Naive B cell (primary cell): ENCODE measurements at places on chromosomes 7 and 10. TPM values are rescaled to one million over a fixed set of nuclear protein-coding genes. Genes with fewer than 3 reads are reported as not detected.

- no peak for DNase-seq
Observed at GRCh38 chr10:21047511-21047910, 150.4 kb upstream of the NEBL start.

DNA sequence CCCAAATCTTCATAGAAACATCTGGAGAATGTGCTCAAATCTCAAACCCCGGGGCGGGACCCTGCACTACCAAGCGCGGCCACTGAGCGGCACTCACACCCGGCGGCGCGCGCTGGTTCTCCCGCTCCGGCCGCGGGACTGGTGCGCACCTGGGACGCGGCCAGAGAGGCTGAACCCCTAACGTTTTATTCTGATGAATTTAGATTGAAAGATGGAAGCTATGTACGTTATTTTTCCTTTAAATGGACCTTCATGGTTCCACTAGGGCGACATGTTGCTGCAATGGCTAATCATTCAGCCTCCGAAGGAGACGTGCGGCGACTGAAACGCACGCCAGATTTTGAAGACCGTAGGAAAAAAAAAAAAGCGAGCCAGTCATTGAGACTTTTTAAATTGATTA lies 107.0 kb upstream of the INSIG1 start:
- DNase-seq = peak; percentile 52

DNA sequence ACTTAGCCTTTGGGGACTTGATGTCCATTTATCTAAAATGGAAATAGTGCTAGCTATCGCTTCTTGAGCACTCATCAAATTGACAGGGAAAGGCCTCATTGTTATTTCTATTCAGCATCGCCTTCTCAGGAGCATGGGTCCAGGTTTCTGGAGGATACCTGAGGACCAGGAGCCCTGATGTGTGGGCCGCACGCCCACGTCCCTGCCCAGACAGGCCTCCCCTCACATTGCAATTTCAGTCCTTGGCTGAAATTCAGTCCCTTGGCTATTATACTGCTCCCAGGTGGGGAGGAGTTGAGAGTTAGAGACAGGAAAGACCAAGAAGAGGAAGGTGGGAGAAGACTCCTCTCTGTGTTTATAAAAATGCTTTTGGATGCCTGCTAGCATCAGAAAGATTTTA lies 38.9 kb downstream of the GPRIN2 start:
- DNase-seq = no peak

- DNase-seq = no peak
Observed at GRCh38 chr10:14240253-14241189, 90.2 kb downstream of the FRMD4A start.

DNA sequence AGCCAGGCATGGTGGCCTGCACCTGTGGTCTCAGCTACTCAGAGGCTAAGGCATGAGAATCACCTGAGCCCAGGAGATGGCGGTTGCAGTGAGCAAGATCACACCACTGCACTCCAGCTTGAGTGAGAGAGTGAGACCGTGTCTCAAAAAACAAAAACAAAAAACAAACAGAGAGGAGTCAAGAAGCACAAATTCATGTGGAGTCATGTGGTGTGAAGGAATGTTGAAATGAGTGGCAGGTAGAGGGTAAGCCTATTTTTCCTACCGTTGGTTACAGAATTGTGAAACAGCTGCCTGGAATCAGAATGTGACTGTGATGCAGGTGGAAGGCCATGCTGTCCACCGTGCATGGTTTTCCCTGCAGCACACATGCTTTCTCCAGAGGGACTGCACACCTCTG lies 23.7 kb upstream of the NUB1 start:
- no peak for DNase-seq

DNA sequence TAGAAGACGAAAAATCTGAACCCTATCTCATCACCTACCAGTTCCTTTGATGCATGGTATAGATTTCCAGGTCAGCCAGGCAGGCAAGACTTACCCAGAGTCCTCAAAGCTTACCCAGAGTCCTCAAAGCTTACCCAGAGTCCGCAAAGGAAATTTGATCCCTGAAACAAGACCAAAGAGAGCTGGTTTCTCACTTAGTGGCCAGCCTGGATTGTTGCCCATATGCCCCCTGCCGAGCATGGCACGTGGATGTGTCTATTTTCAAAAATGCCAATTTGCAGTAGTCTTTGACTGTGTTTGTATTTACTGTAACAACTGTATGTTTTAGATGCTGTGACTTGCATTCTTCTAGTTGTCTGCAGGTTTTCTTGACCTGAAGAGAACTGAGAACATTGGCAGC lies 120.2 kb upstream of the STARD3NL start:
- DNase-seq = no peak

DNA sequence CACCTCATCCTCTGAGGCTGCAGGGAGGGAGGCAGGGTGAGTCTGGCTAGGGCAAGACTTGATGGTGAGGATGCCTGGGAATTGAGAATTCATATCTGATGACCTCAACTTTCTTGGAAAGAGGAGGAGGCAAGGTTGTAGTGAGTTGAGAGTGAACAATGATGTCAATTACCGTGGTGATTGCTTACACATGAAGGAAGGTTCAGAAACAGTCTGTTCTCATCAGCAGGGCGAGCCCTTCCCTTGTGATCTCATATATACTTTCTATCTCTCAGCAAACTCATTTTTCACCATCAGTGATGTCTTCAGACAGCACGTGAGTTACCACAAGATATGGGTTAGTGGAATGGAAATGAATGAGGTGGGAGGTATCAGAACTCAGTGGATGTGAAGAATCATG lies 20.1 kb upstream of the COL13A1 start:
- no peak for DNase-seq

GRCh38 chr7:7323352-7323751 lies 141.0 kb downstream of the C1GALT1 start:
- DNase-seq = no peak

DNA sequence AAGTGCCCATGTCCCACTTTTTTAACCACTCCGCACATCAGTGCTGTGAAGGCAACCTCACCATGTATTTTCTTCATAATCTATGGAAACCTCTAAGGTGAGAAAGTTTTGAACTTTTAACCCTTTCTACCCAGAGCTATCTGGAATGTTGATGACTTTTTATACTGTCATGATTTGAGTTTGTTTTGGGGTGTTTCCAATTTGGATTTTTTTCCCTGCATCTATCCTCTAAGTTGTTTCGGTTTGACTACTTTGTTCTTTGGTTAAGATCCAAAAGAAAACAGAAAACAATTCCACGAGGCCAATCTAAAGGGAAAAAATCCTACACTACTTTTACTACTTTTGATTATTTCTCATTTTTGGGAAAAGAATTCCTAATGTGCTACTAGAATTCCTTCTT lies 279.7 kb downstream of the USP6NL start:
- DNase-seq = no peak

- DNase-seq = no peak
Observed at GRCh38 chr7:75573477-75574019, 81.4 kb downstream of the SPDYE5 start.

DNA sequence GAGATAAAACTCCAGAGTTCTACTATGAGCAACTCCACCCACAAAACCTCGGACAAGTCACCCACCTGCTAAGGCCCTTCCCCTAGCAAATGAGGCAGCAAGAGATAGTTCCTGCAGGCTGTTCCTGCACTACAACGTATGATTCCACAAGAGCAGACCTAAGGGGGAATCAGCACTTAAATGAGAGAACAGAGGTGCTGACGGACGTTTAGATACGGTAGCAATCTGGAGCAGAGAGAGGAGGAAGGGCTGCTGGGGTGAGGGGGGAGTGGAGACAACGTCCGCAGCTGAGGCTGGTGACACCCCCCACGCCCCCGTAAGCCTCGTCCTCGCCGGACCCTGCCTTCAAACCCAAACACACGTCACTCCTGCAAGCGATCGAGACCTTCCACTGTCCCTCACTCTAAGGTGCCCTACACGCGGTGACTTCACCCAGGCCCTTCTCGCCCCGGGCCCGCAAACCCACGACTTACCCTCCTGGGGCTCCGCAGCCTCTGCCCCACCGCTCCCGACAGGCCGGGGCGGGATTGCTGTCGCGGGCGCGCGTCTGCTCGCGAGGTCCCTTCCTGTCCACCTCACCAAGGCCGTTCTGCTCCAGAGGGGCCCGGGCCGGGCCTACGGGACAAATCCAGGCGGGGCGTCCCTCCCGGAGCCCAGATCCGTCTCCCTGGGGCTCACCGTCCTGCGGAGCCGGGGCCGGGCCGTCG lies 635 bp downstream of the ZNF12 start:
- no peak for DNase-seq

GRCh38 chr7:33952824-33953223 lies 47.5 kb downstream of the BMPER start:
- no peak for DNase-seq

- DNase-seq = no peak
Observed at GRCh38 chr7:106062006-106062405, 50.1 kb downstream of the SYPL1 start.

FBXL13 gene
- polyA plus RNA-seq = 0.78 TPM

PLEKHS1 gene
- polyA plus RNA-seq = not detected

ZKSCAN1 gene
- 33.9 TPM for polyA plus RNA-seq

JCAD gene
- polyA plus RNA-seq = not detected

EBLN1 gene
- polyA plus RNA-seq = not detected

VSTM2A gene
- polyA plus RNA-seq = not detected
